NCI-H226 (cell line): ENCODE measurements at places on chromosomes 16 and 17.
A peak's percentile ranks its signal among the peaks of the same experiment; 100 is the strongest.

DNA sequence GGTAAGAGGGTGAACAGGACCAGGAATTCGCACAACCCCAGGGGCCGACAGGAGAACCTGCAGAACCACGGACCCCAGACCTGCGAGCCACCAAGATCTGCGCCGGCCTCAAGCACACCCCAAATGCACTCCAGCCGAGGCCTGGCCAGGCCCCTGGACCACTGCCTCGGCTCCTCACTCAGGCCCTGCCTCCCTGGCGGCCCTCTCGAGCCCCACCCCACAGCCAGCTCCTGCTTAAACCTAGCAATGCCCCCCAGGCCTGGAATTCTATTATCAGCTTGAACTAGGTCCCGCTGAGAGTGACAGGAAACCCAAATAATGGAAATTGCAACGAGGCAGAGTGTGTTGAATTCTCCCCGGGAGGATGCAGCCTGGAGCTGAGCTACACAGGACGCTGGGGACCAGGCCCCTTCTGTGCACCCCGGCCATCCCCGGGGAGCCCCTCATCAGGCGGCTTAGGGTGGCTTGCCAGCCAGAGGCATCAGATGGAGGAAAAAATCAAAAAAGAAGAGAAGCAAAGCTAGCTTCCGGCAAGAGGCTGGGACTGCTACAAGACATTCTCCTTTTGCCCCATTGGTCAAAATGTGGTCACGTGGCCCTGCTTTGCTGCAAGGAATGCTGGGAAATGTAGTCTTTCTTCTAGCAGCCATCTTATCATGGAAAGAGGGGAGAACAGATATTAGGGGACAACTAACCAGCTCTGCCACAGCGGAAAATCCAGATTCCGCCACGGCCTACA lies 2.4 kb upstream of the ENPP7 start:
- peak; percentile 73 for DNase-seq

DNA sequence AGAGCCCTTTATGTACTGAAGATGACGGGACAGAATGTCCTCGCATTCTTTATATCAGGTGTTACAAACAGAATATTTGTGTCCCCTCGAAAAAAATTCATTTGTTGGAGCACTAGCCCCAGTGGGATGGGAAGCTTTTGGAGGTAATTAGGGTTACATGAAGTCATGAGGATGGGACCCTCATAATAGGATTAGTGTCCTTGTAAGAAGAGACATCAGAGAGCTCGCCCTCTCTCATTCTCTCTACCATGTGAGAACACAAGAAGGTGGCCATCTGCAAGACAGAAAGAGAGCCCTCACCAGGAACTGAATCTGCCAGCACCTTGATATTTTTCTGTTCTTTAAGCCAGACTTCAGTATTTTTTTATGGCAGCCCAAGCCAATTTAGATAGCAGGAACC lies 72.4 kb downstream of the SLC39A11 start:
- no peak for DNase-seq

DNA sequence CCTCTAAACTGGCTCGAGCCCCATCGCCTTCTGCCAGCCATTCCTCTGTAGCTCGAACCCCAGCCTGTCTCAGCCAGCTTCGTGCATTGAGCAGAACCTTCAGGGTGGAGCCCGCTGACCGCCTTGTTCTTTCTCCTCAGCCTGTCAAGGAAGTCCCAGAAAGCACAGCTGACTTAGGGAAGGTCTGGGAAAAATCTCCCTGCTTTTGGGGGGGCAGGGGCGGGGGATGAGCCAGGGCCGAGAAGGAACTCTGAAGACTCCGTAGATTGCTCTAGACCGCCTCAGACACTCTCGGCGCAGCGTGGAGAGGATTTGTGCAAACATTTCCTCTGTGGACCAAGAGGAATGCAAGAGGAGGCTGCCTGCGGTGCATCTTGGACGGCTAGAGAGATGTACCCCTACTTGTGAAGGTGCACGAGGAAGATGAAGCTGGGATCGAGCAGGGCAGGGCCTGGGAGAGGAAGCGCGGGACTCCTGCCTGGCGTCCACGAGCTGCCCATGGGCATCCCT lies at the start of gene GLP2R:
GLP2R (plus strand) TSS at position 284 of the 510 bp plus-strand sequence; CDS start at position 424, 140 bp downstream.
- DNase-seq, result no peak

DNA sequence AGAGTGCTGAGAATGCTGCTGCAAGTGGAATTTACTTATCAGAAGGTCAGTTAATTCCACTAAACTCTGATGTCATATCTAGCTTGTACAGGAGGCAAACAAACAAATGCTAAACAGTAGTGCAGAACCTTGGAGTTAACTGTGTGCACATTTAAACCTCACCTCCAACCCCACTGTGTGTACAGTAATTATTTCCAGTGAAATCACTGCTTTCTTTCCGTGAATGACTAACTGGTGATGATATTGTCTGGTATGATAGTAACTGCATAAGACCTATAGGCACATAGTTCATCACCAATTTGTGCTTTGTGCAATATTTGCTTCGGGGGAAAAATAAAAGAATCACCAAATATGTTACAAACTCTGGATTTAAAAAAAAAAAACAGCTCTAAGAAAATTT lies 492.5 kb upstream of the HSBP1 start:
- DNase-seq, result no peak

GRCh38 chr17:65488665-65489064 lies 72.8 kb downstream of the AXIN2 start:
- DNase-seq, result no peak

- DNase-seq, result no peak
Observed at GRCh38 chr17:6554871-6555330, 1.5 kb downstream of the PITPNM3 start.

DNA sequence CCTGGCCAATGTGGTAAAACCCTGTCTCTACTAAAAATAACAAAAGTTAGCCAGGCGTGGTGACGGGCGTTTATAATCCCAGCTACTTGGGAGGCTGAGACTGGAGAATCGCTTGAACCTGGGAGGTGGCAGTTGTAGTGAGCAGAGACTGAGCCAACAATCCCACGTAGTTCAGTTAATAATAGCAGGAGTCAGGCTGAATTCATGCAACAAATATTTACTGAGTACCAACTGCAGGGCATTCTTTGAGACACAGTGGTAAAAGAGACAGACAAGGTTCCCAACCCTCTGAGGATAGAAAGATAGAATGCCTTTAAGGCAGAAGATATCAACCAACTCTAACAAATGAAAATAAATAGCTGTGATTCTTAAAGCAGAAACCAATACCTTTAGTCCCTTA lies 39.1 kb downstream of the SPOP start:
- DNase-seq, result no peak

DNA sequence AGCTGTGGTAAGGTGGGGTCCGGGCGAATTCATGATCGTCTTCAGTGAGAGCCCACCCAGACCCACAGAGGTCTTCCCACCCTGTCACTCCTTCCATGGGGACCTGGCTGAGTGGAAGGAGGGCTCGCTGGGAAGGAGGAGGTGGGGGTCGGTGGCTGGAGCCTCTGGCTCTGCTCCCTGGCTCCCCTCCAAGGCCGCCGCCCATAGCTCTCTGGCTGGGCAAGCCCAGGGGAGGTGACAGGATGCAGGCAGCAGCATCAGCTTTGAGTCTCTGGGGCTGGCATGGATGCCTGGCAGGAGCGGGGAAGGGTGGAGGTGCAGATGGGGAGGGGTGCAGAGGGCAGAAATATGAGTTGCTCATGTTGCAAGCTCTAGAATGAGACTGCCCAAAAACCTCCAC lies 147.0 kb downstream of the ENGASE start:
- DNase-seq, result no peak

- DNase-seq, result no peak
Observed at GRCh38 chr17:39627047-39627711, 427 bp downstream of the PPP1R1B start.

DNA sequence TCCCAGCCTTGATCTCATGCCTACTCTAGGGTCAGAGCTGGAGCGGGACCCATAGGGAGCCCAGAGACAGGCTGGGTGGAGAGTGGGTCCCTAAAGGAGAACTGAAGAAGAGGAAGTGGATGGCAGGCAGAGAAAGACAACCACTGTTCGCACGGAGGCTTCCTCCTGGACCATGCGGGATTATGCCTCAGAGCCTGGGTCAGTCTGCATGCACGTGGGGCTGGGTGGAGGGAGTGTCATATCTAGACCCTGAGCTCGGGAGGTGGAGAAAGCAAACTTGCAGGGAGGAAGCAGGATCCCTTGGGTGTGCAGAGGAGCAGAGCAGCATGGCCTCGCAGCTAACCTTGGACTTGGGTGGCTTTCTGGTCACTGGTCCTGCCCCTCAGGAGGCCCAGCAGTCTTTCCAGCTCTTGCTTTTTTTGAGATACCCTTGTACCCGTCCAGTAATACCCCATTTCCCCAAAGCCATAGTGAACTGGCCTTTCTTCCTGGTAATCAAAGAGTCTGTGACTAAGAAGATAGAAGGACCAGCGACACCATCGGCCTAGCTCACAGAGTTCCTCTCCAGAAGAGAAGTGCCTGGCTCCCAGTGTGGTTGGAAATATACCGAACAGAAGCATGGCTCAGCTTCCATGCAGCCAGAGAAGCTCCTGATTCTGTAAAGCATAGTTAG lies 344.2 kb downstream of the CPPED1 start:
- no peak for DNase-seq

- DNase-seq, result no peak
Observed at GRCh38 chr17:75334723-75335122, 45.5 kb upstream of the SLC25A19 start.

- no peak for DNase-seq
Observed at GRCh38 chr16:73547552-73548403, 499.9 kb upstream of the ZFHX3 start.

GRCh38 chr16:1094601-1095449 lies 1.2 kb downstream of the C1QTNF8 start:
- DNase-seq, result no peak

DNA sequence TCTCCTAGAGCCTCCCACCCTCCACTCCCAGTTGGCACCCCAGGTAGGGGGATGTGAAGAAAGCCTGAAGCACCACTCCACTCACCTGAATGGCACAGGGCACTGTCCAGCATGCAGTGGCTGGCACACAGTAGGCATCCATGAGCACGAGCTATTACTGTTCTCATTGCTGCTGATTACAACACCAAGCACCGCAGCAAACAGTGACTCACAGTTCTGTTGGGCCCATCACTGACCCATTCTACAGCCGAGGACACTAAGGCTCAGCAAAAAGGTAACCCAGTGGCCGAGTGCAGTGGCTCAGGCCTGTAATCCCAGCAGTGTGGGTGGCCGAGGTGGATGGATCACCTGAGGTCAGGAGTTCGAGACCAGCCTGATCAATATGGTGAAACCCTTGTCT lies 2.7 kb downstream of the ZSCAN10 start:
- no peak for DNase-seq

- DNase-seq, result no peak
Observed at GRCh38 chr17:33814852-33815251, 440.2 kb upstream of the CCL2 start.

DNA sequence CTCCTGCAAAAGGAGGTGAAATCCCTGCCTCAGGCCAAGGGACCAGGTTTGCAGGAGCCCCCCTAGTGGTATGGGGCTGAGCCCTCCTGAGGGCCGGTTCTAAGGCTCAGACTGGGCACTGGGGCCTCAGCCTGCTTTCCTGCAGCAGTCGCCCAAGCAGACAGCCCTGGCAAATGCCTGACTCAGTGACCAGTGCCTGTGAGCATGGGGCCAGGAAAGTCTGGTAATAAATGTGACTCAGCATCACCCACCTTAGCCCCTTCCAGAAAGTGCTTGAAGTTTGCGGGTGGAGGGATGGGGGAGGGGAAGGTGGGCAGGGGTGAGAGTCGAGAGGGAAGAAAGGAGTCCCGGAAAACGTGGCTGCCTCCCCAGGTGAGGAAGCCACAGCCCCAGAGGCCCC lies 2.1 kb downstream of the MC1R start:
- no peak for DNase-seq

GRCh38 chr16:30349675-30350074 lies 5.4 kb downstream of the CD2BP2 start:
- no peak for DNase-seq

- DNase-seq, result no peak
Observed at GRCh38 chr17:27543464-27543856, 87.2 kb downstream of the KSR1 start.

DNA sequence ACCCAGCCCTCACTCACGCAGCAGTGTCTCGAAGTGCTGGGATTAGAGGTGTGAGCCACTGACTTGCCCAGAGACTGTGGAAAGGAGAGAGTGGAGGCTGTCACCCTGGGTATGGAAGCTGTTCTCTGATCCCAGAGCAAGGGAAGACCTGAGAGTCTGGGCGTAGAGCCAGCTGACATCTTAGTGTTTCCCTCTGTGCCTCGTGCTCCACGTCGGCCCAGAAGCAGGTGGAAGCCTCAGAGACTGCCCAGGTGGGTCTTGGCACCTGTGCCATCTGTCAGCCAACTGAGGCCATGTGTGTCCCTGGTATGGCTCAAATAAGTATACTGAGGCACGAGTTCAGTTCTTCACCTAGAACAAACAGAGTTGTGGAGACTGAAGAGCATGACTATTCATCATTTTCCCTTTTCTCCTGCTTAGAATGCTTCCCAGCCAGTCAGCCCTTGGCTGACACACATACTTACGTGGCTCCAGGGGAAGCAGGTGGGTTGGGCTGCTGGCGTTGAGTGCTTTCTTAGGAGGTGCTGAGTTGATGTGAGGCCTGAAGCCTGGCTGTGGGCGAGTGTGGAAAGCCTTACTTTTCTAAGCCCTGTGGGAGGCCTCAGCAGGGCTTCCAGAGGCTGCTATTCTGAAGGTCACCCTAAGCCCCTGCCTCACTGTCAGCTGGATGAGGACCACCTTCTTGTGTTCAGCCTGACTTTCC lies 8.1 kb downstream of the CTRL start:
- no peak for DNase-seq

DNA sequence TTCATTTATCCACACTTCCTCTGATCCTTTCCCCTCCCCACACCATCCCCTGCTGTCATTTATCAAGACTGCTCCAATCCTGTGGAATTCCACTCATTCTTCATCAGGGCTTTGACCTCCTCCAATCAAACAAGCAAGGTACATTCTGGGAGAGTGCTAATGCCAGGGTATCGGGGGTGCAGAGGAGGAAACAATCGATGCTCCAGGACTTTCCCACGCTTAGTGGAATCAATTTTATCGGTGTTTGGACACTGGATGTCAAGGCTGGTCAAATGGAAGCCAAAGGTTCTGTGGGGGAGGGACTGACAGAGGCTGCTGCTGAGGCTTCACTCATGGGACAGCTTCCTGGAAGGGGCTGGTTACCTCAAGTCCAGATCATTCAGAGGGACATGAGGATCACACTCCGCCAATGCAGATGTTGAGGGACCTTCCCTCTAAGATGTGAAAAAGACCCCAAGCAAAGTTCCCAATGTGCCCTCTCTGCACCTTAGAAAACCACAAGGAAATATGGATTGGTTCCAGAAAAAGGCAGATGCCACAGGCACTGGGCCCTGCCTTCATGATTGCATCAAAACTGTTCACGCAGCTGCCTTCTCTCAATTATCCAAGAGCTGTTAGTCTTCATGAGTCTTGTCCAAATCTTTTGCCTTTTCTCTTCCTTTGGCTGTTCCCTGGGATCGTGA lies 44.7 kb upstream of the SOX9 start:
- no peak for DNase-seq
